Caki2 (cell line): ENCODE measurements at places on chromosomes 7 and 10. TPM values are rescaled to one million over a fixed set of nuclear protein-coding genes. Genes with fewer than 3 reads are reported as not detected.
A peak's percentile ranks its signal among the peaks of the same experiment; 100 is the strongest.

GRCh38 chr7:156773966-156774365, 119.0 kb downstream of the LMBR1 start:
- DNase-seq: no peak

GRCh38 chr7:37420946-37421695, 27.5 kb downstream of the ELMO1 start:
- no peak for DNase-seq

PNLIP gene
- not detected in 2 replicates for total RNA-seq

- no peak for DNase-seq
Observed at GRCh38 chr7:129793506-129794310, 159.1 kb downstream of the UBE2H start.

GRCh38 chr7:16189026-16189715, 232.2 kb downstream of the CRPPA start:
- DNase-seq: no peak

PRSS2 gene
- total RNA-seq: not detected in 2 replicates

AKR1C8 gene
- total RNA-seq: 4.3 TPM in 1 of 2 replicates, not detected in the other

DNA sequence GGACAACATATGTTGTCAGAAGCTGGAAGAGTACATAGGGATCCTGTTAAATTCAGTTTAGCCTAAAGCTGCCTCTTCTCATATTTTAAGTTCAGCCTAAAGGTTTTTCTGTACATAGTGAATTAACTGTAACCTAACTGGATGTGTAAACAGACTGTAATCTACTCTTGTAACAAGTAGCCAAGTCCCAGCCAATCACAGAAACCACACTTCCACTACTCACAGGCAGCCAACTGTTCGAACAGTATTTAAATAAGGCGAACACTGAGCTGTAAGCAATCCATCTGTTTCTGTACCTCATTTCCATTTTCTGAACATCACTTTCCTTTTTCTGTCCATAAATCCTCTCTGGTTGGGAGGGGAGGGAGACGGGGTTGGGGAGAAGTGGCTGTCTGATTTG, 15.0 kb upstream of the STN1 start:
- no peak for DNase-seq

DNA sequence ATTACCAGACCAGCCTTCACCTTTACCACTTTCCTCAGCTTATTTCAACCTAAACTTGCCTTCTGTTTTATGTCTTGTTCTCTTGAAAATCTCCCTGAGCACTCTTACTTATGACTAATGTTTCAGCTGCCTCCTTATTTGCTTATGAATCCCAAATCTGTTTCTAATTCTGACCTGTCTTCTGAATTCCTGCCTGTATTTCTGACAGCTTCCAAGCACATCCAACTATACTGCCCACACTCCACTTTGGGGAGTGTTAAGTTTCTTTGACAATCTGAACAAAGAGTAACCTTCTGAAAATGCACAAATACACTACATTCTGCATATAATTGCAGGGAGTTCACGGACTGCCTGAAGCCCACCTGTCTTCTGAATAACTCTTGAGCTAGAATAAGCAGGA, 48.7 kb downstream of the ARMC3 start:
- DNase-seq: no peak

DNA sequence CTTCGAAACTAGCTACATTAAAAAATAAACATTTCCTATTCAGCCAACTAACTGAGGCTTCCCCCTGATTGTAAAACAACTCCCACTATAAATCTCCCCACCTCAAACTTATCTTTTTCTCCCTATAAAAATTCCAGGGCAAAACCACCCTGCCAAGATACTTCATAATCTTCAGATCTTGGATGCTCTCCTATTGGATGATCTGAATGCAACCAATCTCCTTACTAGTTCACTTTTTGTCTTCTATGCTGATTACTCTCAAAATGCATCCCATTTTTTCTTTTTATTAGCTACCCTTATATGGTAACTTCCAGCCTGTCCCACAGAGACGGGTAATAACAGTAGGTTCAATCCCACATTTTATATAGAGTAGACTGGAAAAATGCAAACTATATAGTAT, 15.0 kb upstream of the PRSS58 start:
- DNase-seq: no peak

PRKRIP1 gene
- total RNA-seq: 26.1 and 26.2 TPM in 2 replicates

BLNK gene
- not detected in 2 replicates for total RNA-seq

GRCh38 chr7:107069457-107069856, 25.0 kb downstream of the PRKAR2B start:
- no peak for DNase-seq

OR2A1 gene
- total RNA-seq: not detected in 2 replicates

DNA sequence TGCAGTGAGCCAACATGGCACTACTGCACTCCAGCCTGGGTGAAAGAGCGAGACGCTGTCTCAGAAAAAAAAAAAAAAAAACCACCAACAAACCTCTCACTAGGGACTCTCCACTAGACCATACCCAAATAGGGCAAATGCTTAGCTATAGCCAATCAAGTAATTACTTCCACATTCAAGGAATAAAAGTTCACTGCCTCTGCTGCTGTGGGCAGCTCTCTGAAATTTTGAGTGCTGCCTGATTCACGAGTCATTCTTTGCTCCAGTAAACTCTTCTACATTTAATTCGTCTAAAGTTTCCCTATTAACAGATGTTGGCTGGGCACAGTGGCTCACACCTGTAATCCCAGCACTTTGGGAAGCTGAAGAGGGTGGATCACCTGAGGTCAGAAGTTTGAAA, 4.7 kb upstream of the NRBF2 start:
- peak; percentile 33 for DNase-seq

GRCh38 chr10:83617692-83618545, 521.4 kb upstream of the GHITM start:
- DNase-seq: peak; percentile 24

RNF32 gene
- total RNA-seq: 2.6 and 13.5 TPM in 2 replicates

DNA sequence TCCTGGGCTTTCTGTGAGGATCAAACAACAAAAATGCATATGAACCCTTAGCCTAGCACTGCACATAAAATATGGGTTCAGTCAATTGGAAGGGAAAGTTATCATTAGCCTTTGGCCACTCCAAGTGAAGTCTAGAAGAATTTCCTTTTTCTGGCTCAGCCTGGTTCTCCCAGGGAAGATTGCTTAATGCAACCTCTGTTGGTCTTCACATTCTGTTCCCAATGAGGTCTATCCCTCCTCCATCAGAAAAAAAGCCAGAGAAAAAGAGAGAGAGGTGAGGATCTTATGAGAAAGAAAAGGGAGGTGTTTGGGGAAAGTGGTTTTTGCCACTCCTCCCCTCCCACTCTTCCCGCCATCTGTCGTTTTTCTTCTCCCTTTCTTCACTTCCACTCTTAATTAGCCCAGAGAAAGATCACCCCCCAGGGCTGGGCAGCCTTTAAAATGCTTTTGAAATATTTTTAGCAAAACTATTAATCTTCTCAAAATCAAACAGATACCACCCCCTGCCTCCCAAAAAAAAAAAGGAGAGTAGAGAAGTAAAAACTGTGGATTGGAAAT, 31.1 kb downstream of the CPVL start:
- no peak for DNase-seq

- no peak for DNase-seq
Observed at GRCh38 chr7:115068220-115068619, 146.3 kb downstream of the MDFIC start.

BAIAP2L1 gene
- total RNA-seq: 14.5 and 21.4 TPM in 2 replicates

PTN gene
- total RNA-seq: not detected in 2 replicates

BTBD16 gene
- total RNA-seq: 0.14 and 0.88 TPM in 2 replicates

- DNase-seq: no peak
Observed at GRCh38 chr10:3747248-3747960, 37.6 kb downstream of the KLF6 start.

- no peak for DNase-seq
Observed at GRCh38 chr7:107123392-107123791, 45.4 kb upstream of the HBP1 start.

GRCh38 chr7:107779647-107780099, 23.4 kb downstream of the SLC26A3 start:
- DNase-seq: no peak

GRCh38 chr10:113126229-113127201, 176.5 kb downstream of the TCF7L2 start:
- peak; percentile 75 for DNase-seq

DNA sequence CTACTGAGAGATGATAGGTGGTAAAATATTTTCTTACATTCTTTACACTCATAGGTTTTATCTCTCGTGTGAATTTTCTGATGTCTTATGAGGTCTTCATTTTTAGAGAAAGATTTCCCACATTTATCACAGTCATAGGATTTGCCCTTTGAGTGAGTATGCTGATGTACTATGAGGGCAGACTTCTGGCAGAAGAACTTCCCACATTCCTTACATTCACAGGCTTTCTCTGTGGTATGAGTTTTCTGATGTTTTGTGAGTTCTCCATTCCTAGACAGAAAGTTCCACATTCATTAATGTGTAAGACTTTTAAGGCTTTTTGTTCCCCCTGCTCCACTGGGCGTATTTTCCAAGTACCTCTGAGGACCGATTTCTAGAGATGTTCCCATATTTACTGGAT, 23.5 kb downstream of the ZNF25 start:
- no peak for DNase-seq

GRCh38 chr10:88271761-88272543, 311.2 kb downstream of the RNLS start:
- DNase-seq: no peak

DNA sequence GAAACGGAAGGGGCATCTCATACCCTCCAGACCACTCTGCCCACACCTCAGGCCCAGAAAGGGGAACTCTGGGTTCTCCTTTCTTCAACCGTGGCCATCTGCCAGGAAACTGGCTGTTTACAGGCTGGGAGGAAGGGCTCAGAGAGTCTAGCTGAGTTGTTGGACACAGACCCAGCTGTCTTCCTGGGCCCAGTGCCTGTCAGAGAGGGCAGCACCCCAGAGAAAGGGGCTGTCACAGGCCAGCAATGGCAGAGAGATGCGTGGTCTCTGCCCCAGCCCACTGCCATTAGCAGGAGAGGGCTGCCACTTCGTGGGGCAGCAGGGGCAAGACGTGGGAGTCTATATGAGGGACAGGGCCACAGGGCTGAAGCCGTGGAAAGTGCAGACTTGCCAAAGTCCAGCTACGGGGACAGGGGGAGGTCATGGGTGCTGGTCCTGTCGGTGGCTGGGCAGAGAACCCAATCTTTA, 11.0 kb downstream of the GRID1 start:
- DNase-seq: no peak

DNA sequence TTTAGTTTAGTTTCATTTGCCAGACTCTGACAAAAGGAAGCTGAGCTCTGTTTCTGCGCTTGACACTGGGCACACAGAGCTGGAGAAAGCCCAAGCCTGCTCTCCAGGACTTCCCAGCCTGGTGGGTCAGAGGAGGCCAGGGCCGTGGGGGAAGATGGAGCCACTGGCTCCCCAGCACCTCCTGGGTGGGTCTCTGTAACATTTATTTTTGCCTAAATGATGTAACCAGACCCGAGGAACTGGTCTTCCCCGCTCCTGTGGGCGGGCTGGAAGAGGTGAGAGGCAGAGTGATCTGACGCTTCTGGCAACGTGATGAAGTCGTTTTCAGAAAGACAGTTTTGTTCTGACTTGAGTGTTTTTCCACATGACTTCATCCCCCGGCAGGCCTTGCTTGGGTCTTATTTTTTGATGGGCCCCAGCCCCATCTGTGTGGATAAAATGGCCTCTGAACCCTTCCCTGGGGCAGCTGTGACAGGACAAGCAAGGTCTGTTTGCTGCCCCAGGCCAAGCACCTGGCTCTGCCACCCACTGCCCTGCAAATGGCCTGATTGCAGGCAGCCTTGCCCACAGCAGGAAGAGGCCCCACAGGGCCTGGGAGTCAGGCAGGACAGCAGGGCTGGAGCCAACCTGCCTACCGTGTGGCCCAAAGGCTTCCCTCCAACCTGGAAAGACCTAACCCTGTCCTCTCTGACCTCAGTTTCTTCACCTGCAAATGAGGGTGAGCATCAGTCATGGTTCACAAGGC, 304.9 kb upstream of the ZMIZ1 start:
- no peak for DNase-seq

GRCh38 chr7:1678571-1679325, 8.7 kb downstream of the ELFN1 start:
- no peak for DNase-seq

DNA sequence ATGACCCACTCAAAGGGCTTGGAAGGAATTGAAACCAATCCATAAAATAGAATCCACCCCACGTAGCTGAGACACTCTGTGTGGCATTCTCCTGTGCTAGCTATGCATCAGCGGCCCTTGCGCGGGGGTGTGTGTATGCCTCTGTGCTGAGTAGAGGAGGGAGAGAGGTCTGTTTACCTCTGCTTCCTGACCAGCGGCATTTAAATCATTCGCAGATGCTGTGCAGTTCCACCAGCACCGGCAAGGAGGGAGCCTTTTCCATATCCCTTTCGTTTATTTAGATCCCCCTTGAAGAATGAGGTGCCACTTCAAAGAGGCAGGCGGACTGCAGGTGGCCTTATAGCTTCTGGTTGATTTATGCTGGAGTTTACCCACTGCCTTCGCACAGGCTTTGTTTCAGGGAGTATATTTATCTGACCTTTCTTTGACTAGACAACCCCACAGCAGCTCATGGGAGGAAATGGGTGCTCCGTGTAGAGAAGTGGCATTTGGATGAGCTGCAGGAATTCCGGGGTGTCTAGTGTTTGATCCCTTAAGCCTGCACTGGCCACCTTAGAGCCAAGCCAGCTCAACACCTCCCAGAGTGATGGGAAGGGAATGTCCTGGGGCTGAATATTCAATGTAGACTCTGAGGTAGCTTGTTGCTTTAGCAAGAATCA, 11.4 kb downstream of the C10orf53 start:
- DNase-seq: no peak
